Stimulated activated CD8-positive, alpha-beta memory T cell treated with anti-CD3 and anti-CD28 coated beads, Interleukin-4, amount 100 ng/mL, for 1 hour (primary cell): ENCODE measurements at places on chromosomes 3 and 15.

DNA sequence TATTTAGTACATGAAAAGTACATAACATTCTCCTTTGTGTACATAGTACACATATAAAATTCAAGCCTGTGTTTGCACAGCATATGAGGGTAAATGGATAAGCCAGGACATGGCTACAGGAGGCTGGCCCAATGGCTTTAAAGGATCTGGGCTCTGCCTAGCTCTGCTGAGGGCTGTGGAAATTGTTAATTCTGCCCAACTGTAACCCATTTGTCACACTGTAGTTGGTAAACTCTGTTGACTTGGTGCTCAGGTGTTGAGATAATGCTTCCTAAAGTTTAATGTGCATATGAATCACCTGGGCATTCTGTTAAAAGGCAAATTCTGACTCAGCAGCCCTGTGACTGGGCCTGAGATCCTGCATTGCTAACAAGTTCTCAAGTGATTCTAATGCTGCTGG lies 196.5 kb upstream of the ZPLD1 start:
- DNase-seq, result no peak

GRCh38 chr15:85479071-85479647 lies 98.8 kb downstream of the AKAP13 start:
- no peak for DNase-seq

- no peak for DNase-seq
Measured at GRCh38 chr15:42046597-42046996, 25.8 kb upstream of the PLA2G4E start.

GRCh38 chr3:186254676-186255650 lies 107.1 kb downstream of the DGKG start:
- DNase-seq, result no peak

- DNase-seq, result no peak
Measured at GRCh38 chr3:64178419-64178818, 46.8 kb downstream of the PRICKLE2 start.

GRCh38 chr3:189909139-189909538 lies 211.6 kb downstream of the P3H2 start:
- no peak for DNase-seq

DNA sequence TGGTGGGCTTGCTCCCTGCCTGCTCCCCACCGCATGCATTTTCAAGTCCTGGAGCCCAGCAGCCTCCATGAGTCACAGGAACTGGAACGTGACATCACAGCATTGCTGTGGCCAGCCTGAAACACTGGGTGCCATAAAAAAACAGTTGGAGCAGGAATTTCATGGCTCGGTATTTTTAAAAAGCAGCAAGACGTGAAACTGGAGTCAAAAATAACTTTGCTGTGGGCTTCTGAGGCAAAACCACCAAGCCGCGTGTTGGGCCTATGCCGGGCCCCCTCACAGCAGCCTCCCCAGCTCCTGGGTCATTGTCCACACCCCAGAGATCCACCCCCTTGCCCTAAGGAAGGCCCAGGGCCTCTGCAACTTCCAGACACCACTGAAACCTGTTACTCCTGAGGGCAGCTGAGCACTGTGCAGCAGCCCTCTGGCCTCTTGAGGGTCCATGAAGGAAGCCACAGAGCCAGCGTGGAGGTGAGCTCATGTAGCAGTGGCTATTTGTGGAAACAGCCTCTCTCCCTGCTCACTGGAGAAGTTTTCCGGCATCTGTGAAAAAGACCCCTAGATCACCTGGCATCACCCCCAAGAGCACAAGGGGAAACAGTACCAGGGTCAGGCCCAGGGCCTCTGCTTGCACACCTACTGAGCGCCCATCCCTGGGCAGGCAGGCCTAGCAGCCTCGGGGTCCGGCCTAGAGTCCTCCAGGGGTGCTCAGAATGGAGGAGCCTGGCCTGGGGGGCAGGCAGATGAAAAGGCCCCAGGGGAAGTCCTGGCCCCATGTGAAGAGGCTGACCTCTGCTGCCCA lies 34.0 kb upstream of the DUSP7 start:
- DNase-seq, result no peak

GRCh38 chr3:125129512-125129997 lies 73.8 kb upstream of the HEG1 start:
- no peak for DNase-seq

DNA sequence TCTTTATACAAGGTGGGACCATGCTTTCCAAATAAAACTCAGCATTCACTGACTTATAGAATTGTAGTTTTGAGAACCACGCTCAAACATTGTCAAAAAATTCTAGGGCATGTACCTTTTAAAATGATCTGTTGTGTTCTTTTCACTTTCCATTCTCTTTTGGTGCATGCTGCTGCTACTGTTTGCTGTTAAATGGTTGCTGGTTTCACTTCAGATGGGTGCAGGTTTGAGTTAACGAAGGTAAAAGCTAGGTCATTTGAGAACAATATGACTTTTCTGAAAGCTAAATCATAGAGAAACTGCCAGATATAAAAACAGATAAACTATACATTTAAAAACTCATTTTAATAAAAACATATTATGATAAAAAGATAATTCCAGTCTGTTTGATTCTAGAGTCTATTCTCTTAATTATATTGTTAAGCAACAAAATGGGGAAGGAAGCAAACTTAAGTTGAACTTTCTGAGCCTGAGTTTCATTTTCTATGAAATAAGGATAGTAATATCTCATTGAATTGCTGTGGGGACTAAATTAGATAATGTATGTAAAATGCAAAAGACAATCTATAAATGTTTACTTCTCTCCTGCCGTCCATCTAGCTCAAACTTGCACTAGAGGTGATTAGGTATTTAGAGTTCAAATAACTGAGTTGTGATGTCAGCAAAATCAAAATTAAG lies 82.4 kb downstream of the OXSM start:
- no peak for DNase-seq

DNA sequence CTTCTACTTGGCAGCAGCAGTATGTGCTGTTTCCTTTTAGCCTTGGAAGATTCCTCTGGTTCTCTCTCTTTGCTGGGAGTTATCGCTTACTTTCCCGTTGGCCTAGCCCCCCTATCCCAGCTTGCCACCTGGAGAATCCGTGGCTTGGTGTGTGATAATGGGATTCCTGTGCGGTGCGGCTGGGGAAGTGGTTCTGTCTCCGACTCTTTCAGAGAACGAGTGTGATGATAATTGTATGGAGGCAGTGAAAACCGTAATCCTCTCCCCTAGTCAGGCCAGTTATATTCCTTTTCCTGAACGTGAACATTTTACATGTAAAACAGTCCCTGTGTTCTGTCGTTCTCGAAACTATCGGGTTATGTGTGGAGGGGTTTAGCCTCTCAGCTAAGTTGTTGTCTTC lies 300.1 kb upstream of the C2CD4B start:
- no peak for DNase-seq

- no peak for DNase-seq
Measured at GRCh38 chr3:13177641-13178040, 104.4 kb upstream of the IQSEC1 start.

DNA sequence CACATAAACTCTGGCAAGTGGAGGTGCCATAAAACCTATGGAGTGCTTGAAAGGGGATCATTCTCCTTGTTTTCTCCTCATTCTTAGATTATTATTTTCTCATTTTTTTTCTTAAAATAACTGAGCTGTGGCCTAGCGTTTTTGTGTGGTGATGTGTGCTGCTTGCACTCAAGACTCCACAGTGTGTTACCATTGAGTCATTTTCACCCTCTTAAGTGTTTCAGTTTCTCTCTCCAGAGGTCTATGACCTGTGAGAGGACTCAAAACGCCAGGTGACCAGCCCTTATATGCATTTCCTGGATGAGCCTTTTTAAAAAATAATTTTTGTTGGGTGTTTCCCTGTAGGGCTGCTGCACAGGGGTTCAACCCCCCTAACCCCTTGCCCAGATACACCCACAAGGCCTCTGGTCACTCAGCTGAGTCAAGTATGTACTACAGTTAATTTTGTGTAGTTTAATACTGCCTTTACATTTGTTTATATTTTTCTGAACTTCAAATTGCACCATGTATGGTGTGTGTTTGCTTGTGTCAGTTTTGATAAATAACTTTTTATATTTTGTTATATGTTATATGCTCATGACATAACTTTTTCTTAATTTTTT lies 15.4 kb upstream of the BTLA start:
- DNase-seq, result no peak

- no peak for DNase-seq
Measured at GRCh38 chr3:161641287-161641686, 144.7 kb downstream of the OTOL1 start.

- DNase-seq, result no peak
Measured at GRCh38 chr3:61371123-61371522, 119.9 kb upstream of the FHIT start.

- DNase-seq, result no peak
Measured at GRCh38 chr3:184801241-184801785, 10.7 kb upstream of the VPS8 start.

GRCh38 chr3:79187426-79187825 lies 580.4 kb downstream of the ROBO1 start:
- DNase-seq, result no peak

GRCh38 chr3:88013592-88013991 lies 45.2 kb downstream of the CGGBP1 start:
- DNase-seq, result no peak

- no peak for DNase-seq
Measured at GRCh38 chr15:32668942-32669341, 27.4 kb downstream of the SCG5 start.

- no peak for DNase-seq
Measured at GRCh38 chr3:43154980-43155379, 49.1 kb upstream of the POMGNT2 start.

GRCh38 chr3:147483578-147483977 lies 74.4 kb downstream of the ZIC1 start:
- DNase-seq, result no peak

DNA sequence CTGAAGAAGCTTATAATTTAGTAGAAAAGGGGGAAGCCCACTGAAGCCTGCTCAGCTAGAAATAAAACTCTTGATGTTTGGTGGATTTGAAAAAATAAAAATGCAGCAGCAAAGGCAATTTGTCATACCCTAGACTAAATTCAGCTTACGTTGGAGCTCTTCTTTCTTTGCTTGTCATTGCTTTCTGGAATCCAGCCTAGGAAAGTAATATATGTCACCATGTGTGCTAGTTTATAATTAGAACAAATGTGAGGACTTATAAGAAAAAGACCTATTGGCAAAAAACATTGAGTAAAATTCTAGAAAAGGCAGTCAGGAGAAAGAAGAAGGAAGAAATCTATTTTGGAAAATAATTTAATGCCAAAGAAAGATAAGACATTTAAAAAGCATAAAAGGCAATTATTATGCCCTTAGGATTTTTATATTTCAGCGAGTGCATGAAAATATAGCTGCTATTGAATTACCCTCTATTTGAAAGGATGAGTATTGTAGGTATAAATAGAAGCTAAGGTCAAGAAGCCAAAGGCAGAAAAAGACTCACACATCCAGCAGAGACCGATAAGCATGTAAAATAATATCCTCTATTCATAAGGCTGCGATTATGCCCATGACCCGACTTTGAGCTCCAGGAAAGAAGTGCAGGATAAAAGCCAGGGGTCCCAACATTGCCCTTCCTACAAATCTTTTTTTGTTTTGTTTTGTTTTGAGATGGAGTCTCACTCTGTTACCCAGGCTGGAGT lies 10.6 kb upstream of the BTBD1 start:
- no peak for DNase-seq

DNA sequence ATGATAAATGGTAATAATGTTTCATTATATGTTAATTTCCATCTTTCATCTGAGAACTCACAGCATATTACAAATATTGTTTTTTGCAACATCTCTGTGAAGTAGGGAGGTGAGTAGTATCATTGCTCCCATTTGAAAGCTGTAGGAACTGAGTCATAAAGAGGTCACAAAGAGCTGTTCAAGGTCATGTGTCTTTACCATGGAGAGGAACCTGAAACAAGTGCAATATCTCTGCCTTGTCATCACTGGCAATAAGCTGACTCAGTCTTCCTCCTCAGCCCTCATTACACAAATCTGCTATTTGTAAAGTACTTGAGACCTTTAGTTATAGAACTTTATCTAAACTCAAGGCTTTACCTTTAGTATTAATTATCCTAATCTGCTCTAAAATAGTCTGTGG lies 4.4 kb upstream of the ATP13A4 start:
- DNase-seq, result no peak

DNA sequence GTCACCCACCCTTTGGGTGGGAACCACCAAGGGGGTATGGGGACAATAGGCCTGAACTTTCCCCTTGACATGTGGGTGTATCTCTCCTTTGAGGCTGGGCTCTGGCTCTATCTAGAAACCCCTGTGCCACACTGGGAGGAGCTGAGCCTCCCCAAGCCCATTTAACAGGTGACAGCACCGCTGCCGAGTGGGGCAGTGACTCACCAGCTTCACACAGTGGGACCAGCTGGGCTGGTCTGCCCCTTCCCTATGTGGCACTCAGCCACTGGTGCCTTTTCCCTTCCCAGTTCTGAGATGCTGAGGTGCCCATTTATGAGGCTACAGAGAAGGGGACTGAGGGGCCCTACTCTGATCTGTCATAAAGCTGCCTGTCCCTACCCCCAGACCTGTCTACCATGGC lies 5.1 kb downstream of the PSTPIP1 start:
- no peak for DNase-seq

- no peak for DNase-seq
Measured at GRCh38 chr3:71121429-71122167, 461.9 kb downstream of the FOXP1 start.

- DNase-seq, result no peak
Measured at GRCh38 chr15:69914960-69915359, 182.8 kb downstream of the TLE3 start.

GRCh38 chr3:105385179-105385578 lies 18.5 kb downstream of the ALCAM start:
- DNase-seq, result no peak

DNA sequence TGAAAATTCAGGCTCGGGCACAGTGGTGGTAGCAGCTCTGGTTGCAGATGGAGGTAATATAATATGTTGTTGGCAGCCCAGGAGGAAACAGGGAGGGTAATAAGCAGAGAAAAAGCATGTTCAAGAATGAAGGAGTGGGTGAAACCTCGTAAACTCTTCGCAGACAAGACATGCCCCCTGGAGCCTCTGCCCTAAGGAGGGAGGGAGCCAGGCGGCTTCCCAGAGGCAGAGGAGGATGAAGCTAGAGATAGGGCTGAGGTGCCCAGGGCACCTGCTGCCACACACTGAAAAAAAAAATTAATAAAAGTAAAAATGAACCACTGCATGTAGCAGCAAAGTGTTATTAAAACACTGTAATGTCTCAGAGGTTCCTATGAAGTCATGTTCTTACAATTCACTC lies 137.3 kb downstream of the FOXP1 start:
- no peak for DNase-seq

DNA sequence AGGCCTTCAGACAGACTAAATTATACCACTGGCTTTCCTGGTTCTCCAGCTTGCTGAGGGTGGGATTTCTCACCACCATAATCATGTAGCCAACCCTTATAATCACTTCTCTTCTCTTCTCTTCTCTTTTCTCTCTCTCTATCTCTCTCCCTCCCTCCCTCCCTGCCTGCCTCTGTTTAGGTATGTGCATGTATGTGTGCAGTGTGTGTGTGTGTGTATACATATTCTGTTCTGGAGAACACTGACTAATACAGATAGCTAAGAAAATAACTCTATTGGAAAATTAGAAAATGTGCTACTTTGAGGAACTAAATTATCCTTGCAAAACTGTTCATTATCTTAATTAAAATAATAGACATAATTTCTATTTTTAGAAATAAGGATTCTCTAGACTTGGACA lies 118.6 kb upstream of the GADL1 start:
- DNase-seq, result no peak
